ENCODE measurements at places on chromosomes 6 and 20.

GRCh38 chr6:87183687-87184086, 28.3 kb downstream of the ZNF292 start:
- DNase-seq: no peak

DNA sequence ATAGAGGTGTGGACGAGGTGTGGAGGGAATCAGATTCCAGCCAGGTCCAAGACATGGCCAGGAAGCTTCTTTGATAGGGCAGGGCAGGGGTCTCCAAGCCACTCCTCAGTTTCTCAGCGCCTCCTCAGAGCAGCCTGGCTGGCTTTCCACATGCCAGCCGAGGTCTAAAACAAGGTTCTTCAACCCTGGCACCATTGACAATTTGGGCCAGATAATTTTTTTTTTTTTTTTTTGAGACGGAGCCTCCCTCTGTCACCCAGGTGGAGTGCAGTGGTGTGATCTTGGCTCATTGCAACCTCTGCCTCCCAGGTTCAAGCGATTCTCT, 21.3 kb upstream of the CHMP4B start:
- DNase-seq: no peak

GRCh38 chr6:29521006-29521680, 33.4 kb upstream of the MAS1L start:
- DNase-seq: no peak

DNA sequence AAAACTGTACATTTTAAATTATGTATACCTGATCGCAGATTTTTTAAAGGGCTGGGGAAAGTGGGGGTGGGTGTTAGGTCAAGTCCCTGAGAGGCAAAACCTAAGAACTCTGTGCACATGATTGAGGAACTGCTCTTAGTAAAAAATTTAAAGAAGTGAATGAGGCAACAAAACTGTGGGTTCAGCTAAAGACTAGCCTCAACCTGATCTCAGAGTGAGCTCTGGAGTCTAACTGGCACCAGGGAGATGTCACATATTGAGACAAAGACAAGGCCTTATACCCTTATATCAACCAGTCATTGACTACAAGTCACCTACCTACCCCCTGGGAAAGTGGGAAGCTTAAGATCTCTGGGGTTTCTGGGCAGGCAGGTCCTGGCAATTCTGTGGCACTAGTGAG, 27.4 kb upstream of the RUNX2 start:
- DNase-seq: no peak

- DNase-seq: no peak
Observed at GRCh38 chr6:3956054-3956453, 106.9 kb downstream of the FAM50B start.

DNA sequence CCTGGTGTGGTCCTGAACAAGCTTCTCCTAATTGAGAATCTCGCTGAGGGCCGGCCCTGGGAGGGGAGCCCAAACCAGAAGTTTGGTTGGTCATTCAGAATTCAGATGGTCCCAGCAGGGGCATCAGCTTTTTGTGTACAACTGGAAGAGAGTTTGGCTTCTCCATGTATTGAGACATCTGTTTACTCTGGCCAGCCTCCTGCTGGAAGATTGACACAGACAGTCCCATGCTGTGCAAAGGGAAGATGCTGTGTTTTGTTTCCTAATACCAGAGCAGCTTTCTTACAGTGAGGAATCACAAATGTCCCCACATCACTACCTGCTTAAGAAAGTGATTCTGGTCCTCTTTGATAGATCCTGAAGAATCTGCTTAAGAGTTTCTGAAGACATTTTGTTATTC, 97.8 kb downstream of the PLEKHG1 start:
- no peak for DNase-seq

DNA sequence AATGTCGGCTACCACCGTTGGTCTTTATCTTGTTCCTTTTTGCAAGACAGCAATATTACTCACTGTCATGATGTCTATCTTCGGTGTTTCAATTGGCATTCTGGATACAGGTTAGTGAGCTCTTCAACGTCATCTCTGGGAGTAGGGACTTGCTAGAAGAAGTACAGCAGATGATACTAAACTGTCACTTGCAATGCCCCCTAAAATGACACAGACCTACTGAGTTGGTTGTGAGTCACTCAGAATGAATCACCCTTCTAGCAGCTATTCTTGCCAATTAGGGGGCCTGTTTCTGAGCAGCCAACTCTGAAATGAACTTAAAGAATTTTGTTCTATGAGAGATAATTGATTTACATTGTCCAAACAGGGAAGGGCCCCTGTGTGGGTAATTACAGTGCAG, 176.5 kb downstream of the SLC16A10 start:
- DNase-seq: no peak

GRCh38 chr20:59817406-59817805, 116.0 kb downstream of the SYCP2 start:
- no peak for DNase-seq

- DNase-seq: no peak
Observed at GRCh38 chr6:44399991-44400390, 12.5 kb downstream of the CDC5L start.

DNA sequence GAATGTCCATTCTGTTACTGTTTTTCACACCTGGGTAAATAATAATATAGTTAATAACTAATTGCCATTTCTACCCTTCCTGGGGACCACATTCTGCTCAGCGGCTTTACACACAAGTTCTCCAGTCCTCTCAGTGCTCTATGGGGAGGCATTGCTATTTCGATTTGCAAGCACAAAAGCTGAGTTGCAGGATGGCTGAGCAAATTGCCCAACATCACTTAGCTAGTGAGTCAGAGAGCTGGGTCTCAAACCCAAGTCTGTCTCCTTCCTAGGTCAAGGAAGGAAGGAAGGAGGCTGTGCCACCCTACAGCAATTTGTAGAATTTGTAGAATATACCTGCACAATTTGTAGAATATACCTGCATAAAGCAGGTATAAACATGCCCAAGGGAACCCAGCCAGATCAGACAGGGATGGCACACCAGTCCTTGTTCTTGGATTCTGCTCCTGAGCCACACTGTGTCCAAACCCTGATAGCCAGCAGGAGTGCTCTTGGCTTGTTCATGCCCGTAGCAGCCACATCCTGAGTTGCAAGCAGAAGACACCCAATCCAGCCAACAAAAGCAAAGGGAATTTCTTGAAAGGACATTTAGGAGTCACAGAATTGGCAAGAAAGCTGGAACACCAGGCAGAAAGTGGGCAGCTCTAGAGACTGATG, 56.9 kb downstream of the LY86 start:
- no peak for DNase-seq

Measured in right kidney (tissue), 9 donors.